ENCODE measurements at places on chromosomes 1 and 21. TPM values are rescaled to one million over a fixed set of nuclear protein-coding genes. Genes with fewer than 3 reads are reported as not detected.

The SLC9C2 gene
- not detected for total RNA-seq

DNA sequence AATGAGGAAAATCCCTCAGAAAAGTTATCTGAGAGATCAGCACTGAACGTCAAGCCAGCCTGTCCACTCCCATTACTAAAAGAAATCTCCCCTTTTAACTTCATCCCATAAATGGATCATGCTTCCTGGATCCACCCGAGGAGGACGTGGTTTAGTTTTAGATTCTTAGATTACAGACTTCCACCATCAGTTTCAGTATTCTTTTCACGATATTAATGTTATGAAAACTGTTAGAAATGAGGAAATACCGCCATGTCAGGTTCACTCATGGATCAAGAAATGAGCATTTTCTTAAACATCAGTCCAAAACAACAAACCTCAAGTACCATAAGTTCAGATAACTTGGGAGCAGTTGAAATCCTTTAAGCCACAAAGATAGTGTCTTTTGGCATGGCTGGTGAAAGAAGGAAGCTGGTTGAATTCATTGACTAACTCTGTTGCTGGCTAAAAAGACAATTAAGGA is 49.8 kb downstream of the NFIA start:
- DNase-seq = no peak

- DNase-seq = no peak
Observed at GRCh38 chr1:3780901-3781300, 8.4 kb downstream of the SMIM1 start.

- DNase-seq = no peak
Observed at GRCh38 chr1:186208405-186209129, 166.5 kb downstream of the TPR start.

DNA sequence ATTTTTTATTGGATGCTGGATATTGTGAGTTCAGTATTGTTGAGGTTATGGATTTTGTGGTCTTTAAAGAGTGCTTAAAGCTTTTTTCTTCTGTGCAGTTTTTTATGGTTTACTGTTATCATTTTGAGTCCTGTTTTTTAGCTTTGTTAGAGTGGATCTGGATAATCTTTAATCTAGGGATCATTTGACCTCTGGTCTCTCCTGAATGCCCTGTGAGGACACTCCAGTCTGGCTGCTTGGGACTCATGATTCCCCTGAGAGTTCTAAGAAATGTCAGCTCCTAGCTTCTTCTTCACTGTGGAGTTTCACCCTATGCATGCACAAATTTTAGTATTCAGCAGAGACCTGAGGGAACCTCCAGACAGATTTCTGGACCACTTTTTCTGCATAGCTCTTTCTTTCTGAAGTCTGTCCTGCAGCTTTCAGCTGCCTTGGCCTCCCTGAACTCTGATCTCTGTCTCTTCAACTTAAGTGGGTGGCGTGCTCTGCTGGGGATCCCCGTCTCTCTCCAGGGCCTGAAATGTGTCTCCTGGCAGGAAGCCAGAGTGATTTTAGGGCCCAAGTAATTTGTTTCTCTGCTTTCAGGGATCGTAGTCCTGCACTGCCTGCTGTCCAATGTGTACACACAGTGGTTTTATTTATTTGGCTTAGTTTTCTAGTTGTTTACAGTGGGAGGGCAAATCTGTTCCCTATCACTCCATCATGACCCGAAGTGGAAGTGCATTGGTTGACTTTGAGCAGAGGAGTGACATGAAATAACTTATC is 14.7 kb downstream of the PEX14 start:
- DNase-seq = no peak

The PKP1 gene
- under 0.01 TPM for total RNA-seq

The BRDT gene
- not detected for total RNA-seq

GRCh38 chr1:54949053-54949452 is 31.4 kb upstream of the TMEM61 start:
- DNase-seq = no peak

The CSMD2 gene
- total RNA-seq = under 0.01 TPM

DNA sequence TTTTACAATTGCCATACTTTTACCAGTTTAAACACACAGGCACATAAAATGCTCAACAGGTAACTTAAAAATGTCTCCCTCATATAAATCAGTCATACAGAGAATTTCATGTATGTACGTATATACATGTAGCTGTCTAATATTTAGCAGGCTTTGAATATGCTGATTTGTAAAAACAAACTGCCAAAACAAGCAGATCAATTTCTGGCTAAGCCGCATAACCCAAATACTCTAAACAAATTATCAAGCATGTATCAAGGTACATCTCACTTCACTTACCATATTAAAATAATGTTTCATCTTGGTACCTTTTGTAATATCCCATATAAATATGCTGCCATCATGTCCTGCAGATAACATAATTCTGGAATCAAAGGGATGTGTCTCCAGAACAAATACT is 43.8 kb downstream of the BRWD1 start:
- no peak for DNase-seq

DNA sequence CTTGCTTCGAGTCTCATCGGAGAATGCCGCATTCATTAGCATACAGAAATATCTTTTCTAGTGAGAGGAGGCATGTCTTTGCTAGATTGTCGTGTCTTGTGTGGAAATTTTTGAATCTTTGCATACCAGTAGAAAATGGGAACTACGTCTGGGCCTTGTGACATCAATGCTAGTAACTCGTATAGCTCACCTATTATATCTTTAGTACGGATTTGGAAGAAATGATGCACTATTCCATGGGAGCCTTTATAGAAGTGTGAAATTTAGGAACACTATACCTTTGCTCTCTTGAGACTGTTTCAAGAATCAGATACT is 835 bp downstream of the UHMK1 start:
- DNase-seq = no peak

The LCE1E gene
- not detected for total RNA-seq

- no peak for DNase-seq
Observed at GRCh38 chr1:240352769-240353168, 259.2 kb downstream of the GREM2 start.

DNA sequence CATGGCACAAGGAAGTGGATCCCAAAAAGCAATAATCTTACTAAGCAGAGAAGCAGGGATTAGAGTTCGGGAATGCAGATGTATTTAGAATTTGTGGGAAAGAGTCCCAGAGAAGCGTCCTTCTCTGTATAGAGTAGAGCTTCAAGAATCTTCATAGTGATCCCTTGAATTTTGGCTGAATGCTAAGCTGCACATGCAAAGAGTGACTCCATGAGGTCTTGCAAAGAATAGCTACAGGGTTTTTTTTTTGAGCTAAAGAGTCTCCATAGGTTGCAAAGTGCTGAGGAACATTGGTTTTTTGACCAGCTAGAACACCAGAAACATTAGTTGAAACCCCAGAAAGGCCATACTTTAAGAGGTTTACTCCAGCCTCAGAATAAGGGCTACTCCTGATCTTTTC is 206.7 kb downstream of the CTH start:
- DNase-seq = no peak

DNA sequence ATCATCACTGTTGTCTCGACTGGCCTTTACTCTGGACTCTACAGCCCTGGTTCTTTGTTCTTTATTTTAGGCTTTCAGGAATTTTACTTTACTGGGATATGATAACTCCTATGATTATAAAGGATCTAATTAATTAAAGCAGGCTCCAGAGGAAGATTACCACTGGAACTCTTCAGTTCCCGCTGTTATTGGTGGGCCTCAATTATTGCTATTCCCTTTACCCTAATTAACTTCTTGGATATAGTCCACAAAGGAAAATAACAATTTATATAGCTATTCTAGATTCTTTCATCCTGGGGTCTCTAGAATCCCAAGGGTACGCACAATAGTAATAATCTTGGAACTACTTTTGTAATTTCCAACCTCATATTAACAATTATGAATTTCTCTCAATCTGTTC is 8.5 kb upstream of the OVAAL start:
- no peak for DNase-seq

DNA sequence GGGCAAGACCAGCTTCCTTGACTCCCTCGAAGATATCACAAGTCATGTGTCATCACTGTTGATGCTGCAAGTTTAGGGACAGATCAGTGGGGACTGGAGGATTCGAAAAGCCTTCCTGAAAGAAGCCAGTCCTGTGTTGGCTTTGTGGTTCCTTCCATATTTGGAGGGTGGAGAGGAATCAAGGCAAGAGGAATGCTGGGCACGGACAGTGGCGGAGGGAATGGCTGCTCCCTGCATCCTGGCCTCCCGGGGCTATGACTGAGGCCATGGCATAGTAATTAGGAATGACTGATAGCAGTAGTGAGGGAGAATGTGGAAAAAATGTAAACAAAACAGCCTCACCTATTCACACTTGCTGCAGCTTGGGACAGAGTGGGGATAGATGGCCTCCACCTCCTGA is 36.4 kb downstream of the VANGL1 start:
- DNase-seq = no peak

GRCh38 chr1:209354111-209354839 is 229.2 kb upstream of the CAMK1G start:
- DNase-seq = peak; percentile 50

The TPTE gene
- total RNA-seq = not detected

The VWA5B1 gene
- not detected for total RNA-seq

DNA sequence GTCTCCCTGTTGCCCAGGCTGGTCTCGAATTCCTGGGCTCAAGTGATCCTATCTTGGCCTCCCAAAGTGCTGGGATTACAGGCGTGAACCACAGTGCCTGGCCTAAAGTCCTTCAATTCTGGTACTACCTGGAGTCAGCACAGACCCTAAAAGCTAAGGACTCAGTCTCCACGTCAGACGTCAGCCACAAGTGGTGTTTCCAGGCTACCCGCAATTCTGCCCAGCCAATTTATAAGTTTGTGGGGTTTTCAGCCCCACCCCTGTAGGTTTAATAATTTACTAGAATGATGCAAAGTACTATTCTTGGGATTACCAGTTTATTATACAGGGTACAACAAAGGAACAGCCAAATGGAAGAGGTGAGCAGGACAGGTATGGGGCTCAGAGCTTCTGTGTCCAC is 10.6 kb upstream of the DIP2A start:
- no peak for DNase-seq

GRCh38 chr21:44724196-44724595 is 12.8 kb upstream of the TSPEAR start:
- DNase-seq = no peak

DNA sequence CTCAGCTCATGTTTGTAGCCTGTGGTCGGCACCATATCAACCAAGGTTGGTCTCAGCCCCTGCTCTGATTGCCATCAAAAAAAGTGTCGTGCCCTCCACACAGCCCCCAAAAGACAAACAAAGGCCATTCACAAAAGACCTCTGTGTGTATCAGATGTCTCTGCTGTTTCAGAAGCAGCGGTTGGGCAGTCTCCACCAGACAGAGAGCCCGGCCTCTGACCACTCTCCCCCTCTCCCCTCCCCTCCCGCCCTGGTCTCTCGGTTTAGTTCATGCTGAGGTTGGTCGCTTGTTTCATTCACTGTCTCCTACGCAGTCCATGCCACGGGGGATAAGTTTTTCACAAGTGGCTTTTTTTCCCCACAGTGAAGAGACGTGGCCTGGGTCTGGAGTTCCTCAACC is 27.1 kb downstream of the ACTA1 start:
- DNase-seq = no peak

GRCh38 chr1:40786171-40786994 is 2.8 kb downstream of the KCNQ4 start:
- no peak for DNase-seq

DNA sequence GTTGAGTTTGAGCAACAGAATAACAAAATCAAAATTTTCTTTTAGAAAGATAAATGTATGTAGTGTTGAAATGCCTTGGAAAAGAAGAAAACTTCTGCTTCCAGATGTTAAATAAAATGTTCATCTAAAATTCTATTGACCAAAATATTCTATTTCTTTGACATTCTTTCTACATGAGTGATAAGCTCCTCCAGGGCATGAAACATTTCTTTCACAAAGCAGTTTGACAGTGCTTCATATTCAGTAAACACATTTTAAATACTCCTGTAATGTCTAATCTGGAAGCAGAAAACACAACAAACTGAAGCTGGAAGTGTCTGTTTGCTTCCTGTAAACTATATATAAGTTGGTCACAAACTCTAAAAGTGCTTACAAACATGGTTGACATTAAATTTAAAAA is 61.5 kb downstream of the RGS21 start:
- no peak for DNase-seq

DNA sequence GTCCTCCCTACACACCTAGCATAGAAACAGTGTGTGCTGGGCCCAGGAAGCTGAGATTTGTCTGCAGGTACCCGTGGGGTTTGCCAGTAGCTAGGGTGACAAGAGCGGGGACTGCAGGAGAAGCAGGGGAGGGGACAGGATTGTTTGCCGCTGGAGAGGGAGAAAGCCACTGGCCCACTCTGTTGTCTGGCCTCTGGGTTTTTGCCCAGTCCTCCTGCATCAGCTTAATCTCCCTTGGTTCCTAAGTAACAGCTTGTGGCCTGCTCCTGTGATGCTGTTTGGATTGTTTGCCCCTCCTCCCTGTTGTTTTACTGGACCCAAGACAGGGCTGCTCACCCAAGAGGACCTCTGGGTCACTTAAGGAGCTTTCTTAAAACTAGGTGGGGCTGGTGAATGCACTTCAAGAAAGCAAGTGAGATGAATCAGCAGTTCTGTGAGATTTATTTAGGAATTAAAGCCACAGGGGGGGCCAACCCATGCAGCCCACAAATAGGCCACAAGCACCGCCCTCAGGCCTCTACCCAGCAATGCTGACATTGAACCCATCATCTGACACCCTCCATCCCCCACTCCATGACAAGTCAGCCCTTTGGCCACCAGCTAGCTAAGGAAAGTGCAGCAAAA is 142.8 kb downstream of the ZZZ3 start:
- DNase-seq = no peak

GRCh38 chr1:106722466-106722865 is 334.0 kb upstream of the PRMT6 start:
- no peak for DNase-seq

The ST6GALNAC5 gene
- total RNA-seq = not detected

The CFAP107 gene
- not detected for total RNA-seq

DNA sequence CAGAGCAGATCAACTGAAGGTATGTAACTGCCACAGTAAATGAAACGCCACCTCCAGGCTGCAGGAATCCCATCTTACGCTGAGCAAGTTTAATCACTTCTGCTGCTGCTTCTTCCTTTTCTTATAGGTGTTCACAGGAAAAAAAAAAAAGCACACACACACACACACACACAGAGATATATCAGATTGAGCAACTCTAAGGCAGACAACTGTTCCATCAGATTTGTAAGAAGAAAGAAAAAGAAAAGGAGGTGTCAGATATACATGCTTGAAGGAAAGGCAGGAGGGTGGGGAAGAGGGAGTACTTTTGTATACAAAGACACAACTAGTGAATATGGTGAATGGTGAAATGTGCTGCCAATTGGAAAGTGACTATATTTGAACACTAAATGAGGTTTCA is 28.6 kb downstream of the DSTYK start:
- DNase-seq = no peak

The CD2 gene
- not detected for total RNA-seq

- DNase-seq = no peak
Observed at GRCh38 chr1:213742992-213743391, 244.8 kb upstream of the PROX1 start.

- DNase-seq = no peak
Observed at GRCh38 chr21:44017601-44018000, 5.5 kb downstream of the TRAPPC10 start.

GRCh38 chr1:117683571-117684285 is 77.9 kb downstream of the TENT5C start:
- DNase-seq = no peak
